ENCODE measurements at places on chromosomes 5 and 9.

DNA sequence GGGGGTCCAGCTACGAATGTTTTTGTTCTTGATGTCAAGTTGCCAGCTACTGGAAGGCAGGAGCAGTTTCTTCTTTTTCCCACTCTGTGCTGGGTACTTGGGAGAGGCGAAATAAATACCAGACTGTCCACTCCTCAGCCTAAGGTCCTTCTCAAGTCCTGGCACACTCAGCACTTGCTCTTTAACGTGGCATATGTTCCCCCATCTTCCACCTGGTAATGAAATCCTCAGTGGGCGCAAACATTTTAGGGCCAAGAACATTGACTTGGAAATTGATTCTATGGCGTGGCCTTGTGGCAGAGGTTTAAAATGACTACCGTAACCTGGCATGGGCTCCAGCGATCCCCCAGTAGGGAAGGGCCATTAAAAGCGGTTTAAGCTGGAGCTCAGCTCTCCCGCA lies 51.1 kb upstream of the UBTD2 start:
- no peak for DNase-seq

- DNase-seq = no peak
These were observed 77.8 kb downstream of the SECISBP2 start for GRCh38 chr9:89395931-89396710.

DNA sequence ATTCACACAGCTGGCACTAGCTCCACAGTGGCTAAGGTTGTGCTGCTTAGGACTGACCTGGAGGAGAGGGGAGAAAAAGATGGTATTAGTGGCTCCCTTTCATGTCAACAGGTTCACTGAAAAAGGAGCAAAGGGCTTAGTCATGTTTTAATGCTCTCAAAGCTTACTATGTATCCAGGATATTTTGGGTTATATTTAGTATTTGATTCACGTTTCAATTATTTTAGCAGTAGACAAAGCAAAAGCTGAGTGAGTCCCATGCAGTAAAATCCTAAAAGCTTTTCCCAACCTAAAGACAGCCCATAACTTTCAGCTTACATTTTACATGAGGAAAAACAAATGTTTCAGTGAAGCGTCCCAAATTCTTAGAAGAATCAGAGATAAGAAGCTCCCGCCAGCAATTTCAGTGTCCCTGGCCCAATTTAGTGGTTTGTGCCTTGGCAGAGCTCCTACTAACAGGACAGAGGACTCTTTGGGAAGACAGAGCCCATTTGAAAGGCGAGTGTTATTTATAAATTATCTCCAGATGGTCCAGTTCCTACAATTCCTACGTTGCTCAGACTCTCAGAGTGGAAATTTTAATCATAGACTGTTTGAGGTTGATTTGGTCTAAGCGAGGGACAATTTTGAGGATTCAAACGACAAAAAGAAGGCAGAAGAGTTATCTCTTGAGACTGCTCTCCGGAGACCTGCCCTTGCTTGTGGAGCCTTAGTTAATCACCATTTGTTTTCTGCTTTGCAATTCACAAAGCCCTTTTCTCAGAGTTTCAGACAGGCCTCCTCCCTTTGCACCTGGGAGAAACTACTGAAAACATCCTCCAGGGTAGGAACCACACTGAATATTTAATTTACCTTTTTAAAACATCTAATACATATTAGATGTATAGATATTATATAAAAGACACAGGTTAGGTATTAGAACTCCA lies 225.0 kb upstream of the ANKRD55 start:
- DNase-seq = no peak

DNA sequence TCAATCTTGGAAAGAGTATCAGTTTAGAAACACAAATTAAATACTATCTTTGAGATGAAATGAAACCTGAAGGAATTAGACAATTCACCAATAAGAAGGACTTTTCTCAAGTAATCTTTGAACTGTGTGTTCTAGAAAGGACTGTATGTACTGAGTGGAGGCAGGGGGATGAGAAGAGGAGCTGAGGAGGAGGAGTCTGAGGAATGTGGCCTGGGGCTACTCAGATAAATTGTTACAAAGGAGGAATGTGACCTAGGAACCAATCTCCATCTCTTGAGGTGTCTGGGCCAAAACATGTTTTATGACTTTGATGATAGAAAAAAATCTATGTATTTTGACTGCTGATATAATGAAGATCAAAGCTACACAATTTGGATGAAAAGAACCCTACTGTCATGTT lies 124.3 kb upstream of the ANKRD55 start:
- no peak for DNase-seq

All from CD4-positive, alpha-beta T cell treated with Interleukin-15 for 4 hours (primary cell).